RKO (cell line): ENCODE measurements at places on chromosomes 11 and 22.

DNA sequence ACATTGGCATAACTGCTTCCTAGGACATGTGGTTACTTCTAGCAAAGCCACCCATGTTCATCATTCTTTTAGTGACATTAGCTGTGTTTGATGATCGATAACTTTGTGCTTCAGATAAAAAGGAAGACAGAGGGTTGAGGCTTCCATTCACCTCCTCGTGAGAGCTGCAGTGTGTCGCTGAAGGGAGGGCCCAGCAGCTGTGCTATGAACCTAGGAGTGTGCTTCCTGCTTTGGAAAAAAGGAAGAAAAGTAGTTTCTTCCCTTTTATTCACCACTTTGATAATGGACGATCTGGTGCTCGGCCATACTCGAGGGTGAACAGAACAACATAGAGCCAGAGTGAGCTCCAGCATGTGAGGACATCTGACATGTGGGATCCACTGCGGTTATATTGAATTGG is 6.1 kb upstream of the RFPL2 start:
- DNase-seq: no peak

DNA sequence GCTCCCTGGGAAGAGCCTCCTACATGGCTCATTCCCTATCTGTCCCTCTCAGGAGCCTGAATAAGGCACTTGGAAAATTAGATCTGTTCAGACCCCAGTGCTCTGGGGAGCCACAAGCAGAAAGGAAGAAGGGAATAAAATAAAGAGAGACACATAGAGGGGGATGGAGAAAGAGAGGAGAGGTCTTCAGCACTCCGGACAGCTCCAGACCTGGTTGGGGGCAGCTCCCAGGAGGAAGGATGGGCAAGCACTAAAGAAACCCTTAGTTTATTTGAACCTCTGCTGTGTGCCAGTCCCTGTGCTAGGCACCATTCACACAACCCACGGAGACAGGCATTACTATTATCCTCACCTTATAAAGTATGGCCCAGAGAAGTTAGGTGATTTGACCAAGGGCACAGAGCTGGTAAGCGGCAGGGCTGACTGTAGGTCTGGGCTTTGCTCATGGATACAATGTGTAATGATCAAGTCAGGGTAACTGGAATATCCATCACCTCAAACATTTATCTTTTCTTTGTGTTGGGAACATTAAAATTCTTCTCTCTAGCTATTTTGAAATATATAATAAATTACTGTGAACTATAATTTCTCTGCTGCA is 53.7 kb upstream of the LRRC32 start:
- DNase-seq: no peak

- DNase-seq: peak; percentile 5
These were observed 50.1 kb upstream of the FLI1 start for GRCh38 chr11:128643661-128644317.

DNA sequence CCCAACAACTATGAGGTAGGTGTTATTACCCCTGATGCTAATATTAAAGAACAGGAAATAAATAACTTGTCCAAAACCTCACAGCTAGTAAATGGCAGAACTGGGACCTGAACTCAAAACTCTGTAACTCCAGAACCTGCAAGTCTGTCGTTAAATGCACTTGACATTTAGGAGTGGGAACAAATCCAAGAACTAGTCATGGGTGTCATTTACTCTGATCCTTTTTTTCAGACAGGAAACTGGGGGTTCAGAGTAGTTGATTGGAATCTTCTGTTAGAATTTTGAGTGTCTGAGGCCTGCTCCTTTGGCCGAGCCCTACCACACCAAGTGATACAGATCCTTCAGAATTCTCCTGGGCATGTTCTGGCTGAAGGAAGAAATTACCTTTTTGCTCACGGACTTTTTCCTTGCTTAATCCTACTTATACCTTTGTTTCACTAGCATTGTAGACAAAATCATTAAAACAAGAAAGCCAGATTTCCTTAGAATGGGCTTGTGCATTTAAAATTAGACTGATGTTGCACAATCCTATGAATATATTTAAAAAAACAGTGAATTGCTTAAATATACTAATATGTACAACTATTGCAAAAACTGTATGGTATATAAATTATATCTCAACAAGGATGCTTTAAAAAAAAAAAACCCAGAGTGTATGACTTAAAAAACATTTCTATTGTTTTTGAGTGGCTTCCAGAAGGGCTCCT is 1.4 kb upstream of the YAP1 start:
- no peak for DNase-seq

DNA sequence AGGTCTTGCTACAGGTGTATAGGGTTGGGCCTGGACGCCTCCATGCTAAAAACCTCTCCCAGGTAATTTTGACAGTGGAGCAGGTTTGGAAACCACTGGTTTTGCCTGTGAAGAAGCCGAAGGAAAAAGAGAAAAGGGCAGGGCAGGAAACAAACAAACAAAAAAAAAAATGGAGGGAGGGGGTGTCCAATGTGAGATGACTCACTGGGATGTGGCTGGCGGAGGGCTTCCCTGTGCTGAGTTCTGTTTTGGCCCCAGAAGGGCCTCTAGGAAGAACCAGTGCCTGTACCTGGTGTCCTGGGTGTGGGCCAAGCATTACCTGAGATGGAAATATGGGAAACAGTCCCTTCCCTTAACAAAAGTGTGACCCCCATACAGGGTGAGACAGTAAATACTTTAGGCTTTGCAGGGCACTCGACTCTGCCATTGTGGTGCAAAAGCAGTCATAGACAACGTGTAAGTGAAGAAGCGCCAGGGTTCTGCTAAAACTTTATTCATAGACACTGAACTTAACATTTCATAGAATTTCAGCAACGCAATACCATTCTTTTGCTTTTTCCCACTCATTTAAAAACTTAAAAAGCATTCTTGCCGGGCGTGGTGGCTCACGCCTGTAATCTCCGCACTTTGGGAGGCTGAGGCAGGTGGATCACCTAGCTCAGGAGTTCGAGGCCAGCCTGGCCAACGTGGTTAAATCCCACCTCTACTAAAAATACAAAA is 9.5 kb upstream of the DGKZ start:
- no peak for DNase-seq

- DNase-seq: no peak
These were observed 68.3 kb downstream of the ST3GAL4 start for GRCh38 chr11:126423743-126424142.

DNA sequence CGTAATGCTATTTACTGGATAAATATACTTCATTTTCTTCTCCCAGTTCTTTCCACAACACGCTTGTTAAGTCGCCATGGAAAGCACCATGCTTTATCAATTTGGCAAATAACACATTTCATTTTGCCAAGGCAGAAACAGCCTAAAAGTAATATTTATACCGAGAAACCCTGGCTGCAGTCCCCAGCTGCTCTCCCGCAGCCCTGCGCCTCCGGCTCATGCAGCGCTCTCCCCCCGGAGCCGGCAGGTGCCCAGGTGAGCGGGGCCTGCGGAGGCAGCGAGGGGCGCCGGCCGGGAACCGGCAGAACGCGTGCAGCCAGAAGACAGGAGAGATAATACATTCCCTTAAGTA is 681 bp upstream of the ARHGEF12 start:
- no peak for DNase-seq

GRCh38 chr11:116636341-116636929 is 136.4 kb downstream of the BUD13 start:
- DNase-seq: no peak

- no peak for DNase-seq
These were observed 52.2 kb upstream of the B3GAT1 start for GRCh38 chr11:134464196-134464595.

GRCh38 chr11:129412494-129412893 is 36.8 kb downstream of the BARX2 start:
- no peak for DNase-seq

DNA sequence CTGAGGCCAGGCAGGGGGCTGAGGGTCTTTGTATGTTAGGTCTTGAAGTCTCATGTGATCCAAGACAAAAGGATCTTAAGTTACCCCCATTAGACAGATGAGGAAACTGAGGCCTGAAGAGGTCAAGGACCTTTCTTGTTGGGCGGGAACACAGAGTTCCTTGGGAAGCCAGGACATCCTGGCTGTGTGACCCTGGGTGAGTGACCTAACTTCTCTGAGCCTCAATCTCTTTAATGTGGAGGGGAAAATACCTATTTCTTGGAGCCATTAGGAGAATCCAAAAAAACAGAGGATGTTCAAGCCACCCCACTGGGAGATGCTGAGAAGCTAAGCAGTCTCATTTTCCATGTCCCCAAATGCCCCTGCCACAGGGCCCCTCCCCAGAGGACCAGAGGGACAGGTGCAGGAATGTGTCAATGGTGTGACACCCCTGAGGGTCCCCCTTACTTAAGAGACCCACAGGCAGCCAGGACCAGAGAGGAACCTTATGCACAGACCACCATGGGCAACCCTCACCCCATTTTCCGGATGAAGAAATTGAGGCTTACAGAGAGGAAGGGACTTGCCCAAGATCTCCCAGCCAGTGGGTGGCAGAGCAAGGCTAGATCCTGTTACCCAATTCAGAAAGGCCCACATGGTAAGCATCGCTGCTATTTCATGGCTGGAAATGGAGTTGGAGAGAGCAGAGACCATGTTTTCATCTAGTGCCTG is 8.0 kb downstream of the RAC2 start:
- no peak for DNase-seq

DNA sequence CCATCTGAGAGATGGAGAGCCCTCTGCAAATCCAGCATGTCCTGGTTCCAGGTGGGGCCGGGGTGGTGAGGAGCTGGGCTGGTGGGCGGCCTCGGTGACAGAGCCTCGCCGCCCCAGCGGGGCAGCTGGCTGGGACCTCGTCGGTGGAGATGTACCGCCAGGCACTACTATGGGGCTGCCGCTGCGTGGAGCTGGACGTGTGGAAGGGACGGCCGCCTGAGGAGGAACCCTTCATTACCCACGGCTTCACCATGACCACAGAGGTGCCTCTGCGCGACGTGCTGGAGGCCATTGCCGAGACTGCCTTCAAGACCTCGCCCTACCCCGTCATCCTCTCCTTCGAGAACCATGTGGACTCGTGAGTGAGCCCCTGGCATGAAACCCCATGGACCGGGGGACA is 7.0 kb downstream of the PLCB3 start:
- no peak for DNase-seq

- DNase-seq: no peak
These were observed 14.9 kb downstream of the P2RX3 start for GRCh38 chr11:57353036-57353435.

- no peak for DNase-seq
These were observed 6.7 kb downstream of the HDHD5 start for GRCh38 chr22:17152340-17152739.

DNA sequence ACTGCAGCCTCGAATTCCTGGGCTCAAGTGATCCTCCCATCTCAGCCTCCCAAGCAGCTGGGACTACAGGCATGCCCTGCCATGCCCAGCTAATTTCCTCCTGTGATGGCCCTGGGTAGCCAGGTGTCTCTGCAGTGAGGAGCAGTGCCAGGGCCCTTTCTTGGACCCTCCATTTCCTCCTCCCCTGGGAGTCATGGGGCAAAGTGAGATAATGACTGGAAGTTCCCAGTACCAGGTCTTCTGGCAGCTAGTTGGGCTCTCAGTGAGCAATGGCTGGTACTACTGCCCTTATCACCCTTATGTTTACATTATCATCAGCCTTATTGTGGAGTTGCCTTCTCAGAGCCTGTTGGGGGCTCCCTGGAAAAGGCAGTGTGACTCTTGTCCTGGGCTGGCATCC is 17.6 kb downstream of the DAGLA start:
- DNase-seq: no peak

GRCh38 chr11:2781408-2782274 is 81.8 kb upstream of the KCNQ1OT1 start:
- DNase-seq: no peak

DNA sequence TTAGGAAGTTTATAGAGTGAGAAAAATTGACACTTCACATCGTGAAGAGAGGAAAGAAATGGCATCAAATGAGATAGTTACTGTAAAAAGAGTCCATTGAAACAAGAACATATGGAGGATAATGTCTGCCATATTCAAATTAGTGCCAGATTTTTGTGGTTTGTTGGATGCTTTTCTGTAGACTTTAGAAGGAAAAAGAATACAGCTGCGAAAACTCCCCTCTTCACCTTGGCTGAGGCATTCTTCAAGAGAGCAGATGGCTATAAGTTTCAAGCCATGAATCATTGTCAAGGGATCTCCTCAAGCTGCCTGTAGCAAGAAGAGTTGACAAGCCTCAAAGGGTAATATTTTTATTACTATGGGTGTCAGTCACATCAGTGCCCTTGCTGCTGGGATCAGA is 507.4 kb upstream of the RAG2 start:
- no peak for DNase-seq

- no peak for DNase-seq
These were observed 164.7 kb upstream of the GUCY1A2 start for GRCh38 chr11:107182978-107183377.

- no peak for DNase-seq
These were observed 1291.0 kb upstream of the CNTN5 start for GRCh38 chr11:97729546-97730272.

GRCh38 chr11:47378010-47378835 is at the start of gene SPI1:
TSS of gene SPI1 (minus strand) at chr11:47378547. CDS start at chr11:47378353, 194 bp downstream.
- DNase-seq: no peak

GRCh38 chr22:41873391-41873790 is 40.5 kb downstream of the SREBF2 start:
- no peak for DNase-seq

- DNase-seq: no peak
These were observed 64.6 kb downstream of the FEZ1 start for GRCh38 chr11:125431481-125431880.

- DNase-seq: no peak
These were observed 19.7 kb downstream of the ZBED4 start for GRCh38 chr22:49873228-49873940.

GRCh38 chr11:117986981-117987574 is 884 bp downstream of the IL10RA start:
- peak; percentile 37 for DNase-seq

GRCh38 chr11:115168686-115169085 is 335.5 kb downstream of the CADM1 start:
- DNase-seq: no peak

DNA sequence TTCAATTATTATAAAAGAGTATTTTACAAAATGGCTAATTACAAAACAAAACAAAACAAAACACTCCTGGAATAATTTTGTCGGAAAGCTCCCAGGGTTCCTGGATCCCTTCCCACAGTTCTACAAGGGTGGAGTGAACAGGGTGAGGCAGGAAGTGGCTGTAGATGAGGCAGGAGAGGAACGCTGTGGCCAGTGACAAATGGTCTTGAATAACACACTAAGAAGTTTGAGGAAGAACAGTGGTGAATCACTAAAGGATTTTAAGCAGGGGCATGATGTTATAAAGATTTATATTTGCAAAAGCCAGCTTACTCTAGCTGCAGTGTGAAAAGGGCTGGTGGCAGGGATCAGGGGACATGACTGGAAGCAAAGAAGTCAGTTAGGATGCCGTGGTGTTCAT is 33.8 kb upstream of the APOA1 start:
- no peak for DNase-seq

- peak; percentile 89 for DNase-seq
These were observed 2.1 kb downstream of the METTL15 start for GRCh38 chr11:28110108-28110820.

DNA sequence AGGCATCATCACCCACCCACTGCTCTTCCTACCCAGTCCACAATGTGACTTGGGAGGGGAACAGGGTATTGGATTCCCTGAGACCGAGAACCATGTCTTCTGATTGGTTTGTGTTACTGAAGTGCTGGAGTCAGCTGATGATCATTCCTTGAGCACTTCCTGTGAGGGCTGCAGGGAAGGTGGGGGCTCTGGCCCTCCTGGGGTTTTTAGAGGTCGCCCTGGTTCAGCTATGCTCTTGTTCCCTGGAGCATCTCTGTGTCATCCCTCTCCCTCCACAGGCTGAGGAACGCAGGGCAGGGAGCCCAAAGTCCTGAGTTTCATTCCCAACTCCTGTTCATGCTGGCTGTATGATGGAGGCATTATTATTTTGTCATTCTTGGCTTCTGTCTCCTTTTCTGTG is 6.7 kb downstream of the ZC3H7B start:
- no peak for DNase-seq
